ENCODE measurements at places on chromosomes 13 and 19. TPM values are rescaled to one million over a fixed set of nuclear protein-coding genes. Genes with fewer than 3 reads are reported as not detected.

ZNF440 gene
- 11.9 TPM for total RNA-seq

SMIM44 gene
- not detected for total RNA-seq

ZNF607 gene
- total RNA-seq = 4.0 TPM

OR7C1 gene
- not detected for total RNA-seq

- peak; percentile 62 for DNase-seq
Observed at GRCh38 chr13:98517576-98518310, 59.2 kb downstream of the STK24 start.

DNA sequence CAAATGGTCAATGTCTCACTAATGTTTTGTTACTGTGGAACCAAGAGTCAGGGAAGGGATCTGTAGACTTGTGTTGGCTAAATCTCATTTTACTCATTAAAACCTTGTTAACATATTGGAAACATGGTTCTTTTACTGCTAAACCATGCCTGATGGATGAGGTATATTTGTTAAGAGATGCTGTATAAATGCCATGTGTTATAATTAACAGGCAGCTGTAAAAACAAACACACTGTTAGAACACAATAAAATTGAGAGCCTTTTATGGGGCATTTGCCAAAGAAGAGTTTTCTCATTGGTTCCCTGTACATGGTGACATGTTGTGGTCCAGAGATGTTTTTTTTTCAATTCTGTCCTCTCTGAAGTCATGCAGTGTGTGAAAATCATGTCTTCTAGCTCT is 121.9 kb downstream of the ESD start:
- no peak for DNase-seq

DNA sequence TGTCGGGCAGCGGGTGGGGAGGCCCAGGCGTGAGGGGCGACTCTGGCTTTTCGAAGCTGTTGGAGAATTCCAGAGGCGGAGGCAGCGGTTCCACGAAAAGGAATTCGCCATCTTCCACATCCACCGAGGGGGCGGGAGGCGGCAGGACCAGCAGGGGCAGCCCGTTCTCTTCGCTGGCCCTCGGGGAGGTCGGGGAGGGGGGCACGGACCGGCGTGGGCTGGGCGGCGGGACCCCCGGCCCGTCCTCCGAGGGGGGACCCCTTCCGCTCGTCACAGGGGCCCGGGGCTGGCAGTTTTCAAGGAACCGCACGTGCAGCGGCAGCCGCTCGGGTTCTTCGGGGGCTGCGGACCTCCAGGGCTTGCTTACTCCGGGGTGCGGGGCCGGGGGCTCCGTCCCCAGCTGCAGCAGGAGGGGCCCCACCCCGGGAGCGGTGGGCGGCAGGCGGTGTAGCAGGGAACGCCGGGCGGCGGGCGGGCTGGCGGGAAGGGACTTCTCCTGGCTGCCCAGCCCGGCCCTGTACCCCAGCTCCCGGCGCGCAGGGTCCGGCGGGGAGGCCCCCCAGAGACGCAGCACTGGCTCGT is 18.0 kb downstream of the C19orf81 start:
- DNase-seq = no peak

- DNase-seq = no peak
Observed at GRCh38 chr13:113096052-113096744, 9.4 kb upstream of the F7 start.

GRCh38 chr13:32845952-32846950 is 170.0 kb upstream of the KL start:
- no peak for DNase-seq

DNA sequence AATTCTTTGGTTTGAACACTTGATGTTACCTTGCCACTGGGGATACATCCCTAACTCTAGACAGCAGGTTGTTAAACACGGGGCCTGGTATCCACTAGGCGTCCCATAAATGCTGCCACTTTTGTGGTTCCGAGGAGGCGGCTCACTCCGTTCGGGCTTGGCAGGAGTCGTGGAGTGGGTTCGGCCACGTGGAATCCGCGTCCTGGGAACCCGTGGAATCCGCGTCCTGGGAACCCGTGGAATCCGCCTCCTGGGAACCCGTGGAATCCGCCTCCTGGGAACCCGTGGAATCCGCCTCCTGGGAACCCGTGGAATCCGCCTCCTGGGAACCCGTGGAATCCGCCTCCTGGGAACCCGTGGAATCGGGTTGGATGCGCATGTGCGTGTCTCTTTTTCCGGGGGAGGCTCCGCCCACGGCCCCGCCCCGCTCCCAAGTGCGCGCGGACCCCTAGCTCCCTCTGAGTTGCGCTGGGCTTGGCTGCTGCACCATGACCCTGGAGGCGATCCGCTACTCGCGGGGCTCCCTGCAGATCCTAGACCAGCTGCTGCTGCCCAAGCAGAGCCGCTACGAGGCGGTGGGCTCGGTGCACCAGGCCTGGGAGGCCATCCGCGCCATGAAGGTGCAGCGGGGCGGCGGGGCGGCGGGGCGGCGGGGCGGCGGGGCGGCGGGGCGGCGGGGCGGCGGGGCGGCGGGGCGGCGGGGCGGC is at the start of gene MRI1:
Gene MRI1 (plus strand): TSS at position 422 of the 707 bp plus-strand sequence. CDS start 67 bp downstream, at position 489.
- DNase-seq = peak; percentile 44

GRCh38 chr13:101621099-101621498 is 168.6 kb downstream of the ITGBL1 start:
- no peak for DNase-seq

DNA sequence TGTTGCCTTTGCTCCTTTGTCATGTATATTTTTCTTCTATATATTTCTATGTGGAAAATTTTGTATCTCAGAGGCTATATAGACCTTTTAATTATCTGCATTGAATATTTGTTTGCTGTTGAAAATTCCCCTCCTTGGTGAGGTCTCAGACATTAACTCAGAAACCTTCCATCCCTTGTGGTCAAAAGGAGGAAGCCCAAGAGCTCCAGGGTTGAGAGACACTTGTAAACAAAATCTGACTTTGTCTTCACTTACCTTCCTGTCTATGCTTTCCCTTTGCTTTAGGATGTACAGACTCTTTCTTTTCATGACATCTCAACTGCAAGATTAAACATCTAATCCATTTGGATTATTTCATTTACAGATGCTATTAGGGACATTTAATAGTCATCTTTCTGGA is 157.5 kb downstream of the PCDH20 start:
- DNase-seq = no peak

DNA sequence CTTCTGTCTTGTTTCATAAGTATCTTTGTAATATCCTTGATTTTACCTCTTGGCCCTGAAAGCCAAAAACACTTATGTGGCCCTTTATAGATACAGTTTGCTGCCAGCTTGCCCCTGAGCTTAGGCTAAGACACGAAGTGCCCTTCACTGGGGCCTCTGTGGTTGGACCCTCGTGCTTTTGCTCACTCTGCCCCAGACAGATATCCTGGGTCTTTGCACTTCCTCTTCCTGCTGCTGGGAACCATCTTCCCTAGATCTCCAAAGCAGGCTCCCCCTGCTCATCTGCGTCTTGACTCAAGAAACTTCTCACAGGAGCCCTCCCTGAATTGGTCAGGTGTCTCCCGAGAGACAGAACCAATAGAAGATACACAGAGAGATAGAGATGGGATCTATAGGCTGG is 2.0 kb upstream of the TNFSF14 start:
- DNase-seq = no peak

DNA sequence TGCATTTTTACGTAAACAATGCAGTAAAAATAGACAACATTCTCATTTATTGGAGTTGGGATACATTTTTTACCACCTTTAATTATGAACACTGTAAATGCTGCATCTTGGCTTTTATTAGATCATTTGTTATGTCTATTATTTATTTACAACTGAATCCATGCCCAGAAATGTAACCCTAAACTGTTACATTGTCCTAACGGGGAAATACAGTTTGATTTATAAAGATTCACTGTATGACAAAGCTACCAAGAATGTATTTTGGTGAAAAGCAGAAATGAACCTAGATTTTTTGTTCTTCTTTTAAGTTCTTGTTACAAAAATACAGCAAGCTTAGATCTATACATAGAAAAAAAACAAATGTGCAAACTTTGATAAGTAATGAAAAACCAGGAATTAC is 1.1 kb downstream of the METTL21C start:
- DNase-seq = no peak

DNA sequence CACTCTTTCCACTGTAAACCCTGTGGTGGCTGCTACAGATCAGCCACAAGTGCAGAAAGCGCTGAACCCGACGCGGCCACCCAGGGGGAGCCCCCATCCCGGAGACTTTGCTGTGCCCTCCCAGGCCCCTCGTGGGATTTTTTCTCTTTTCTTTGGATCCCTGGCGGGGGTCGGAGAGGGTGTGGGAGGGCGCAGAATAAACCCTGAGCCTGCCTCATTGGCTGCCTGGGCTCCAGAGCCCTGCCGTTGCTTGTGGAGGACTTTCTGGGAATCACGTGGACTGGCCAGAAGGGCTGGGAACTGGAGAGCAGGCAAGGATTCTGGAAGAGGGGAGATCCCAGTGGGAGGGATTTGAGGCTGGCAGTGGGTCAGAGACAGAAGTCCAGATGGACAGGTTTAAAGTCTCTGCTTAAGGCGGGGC is 24.9 kb downstream of the GADD45B start:
- DNase-seq = no peak

Measured in activated CD4-positive, alpha-beta memory T cell treated with anti-CD3 and anti-CD28 coated beads, Interleukin-2, amount 10 ng/mL, durations not matched to agents 7 days and 5 days (primary cell).